Cerebellum (tissue), 4 donors: ENCODE measurements at places on chromosomes 5 and 9.

DNA sequence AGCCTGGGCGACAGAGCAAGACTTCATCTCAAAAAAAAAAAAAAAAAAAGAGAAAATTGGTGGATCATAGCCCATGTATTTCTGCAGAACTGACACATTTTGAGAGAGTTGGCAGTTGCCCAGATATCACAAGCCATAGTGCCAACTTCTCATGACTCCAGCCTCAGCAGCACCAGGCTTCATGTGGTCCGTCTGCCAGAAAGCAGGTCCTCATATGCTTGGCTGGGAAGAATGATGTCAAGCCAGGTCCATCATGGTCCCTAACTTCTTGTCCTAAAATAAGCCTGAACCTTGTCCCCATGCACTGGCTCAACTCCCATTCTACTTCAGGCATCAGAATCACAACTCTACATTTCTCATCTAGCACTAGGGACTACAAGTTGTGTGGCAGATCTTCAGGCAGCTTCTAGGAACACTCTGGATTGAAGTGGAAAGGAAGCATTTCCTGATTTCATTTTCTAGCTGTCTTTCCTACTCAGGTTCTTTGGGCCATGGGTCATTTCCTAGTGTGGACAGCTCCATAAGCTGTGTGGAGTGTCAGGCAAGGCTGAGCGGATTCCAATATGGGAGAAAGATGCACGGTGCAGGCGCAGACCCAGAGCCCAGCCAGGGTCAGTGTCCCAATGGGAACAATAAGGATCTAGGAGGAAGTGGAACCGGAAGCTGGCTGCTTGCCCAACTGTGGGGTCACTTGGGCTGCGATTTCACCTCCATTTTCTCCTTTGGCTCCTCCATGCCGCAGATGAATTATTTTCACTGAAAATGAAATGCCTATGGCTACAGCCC is 90.1 kb downstream of the LMNB1 start:
- peak; percentile 84 for DNase-seq

GRCh38 chr9:99497641-99498040 is 275.6 kb downstream of the SEC61B start:
- DNase-seq: no peak

- DNase-seq: no peak
Measured at GRCh38 chr5:106637275-106637674, 1033.5 kb downstream of the EFNA5 start.

DNA sequence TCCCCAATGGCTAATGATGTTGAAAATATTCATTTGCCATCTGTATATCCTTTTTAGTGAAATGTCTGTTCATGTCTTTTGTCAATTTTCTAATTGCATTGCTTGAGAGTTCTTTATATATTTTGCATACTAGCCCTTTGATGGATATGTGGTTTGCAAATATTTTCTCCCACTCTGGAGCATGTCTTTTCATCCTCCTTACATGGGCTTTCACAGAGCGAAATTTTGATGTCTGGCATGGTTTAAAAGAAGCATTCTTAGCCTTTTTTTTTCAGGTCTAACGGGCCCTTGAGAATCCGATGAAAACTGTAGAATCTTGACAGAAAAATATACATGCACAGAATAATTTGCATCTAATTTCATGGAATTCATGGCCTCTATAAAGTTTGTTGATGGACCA is 44.7 kb downstream of the ARHGEF28 start:
- DNase-seq: no peak

GRCh38 chr5:71907001-71907588 is 188.0 kb downstream of the CARTPT start:
- no peak for DNase-seq

DNA sequence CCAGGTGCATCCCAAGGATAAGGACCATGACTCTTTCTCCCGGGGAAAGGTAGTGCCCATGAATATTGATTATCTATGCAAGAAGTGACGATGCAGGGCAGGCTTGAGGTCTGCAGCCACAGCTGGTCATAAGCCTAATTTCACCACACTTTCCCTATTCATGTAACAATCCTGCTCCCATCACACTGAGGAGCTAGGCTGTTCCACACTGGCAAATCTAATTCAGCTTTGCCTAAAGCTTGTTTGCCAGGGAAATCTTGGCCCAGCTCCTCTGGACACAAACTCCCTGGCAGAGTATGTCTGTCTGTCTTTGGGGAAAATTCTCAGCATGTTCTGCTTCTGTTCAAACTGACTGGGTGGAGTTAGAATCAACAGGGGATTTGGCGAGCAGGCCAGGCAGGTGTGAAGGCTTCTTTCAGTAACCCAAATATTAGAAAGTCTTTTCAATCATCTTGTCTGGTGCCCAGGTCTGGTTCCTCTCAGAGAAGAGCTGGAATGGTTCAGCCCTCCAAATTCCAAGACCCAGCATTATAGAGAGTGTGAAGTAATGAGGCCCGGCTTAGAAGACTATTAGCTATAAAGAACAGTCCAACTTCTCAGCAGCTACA is 88.5 kb upstream of the SPDL1 start:
- DNase-seq: no peak

- DNase-seq: no peak
Measured at GRCh38 chr9:72743836-72744235, 209.0 kb downstream of the ALDH1A1 start.

DNA sequence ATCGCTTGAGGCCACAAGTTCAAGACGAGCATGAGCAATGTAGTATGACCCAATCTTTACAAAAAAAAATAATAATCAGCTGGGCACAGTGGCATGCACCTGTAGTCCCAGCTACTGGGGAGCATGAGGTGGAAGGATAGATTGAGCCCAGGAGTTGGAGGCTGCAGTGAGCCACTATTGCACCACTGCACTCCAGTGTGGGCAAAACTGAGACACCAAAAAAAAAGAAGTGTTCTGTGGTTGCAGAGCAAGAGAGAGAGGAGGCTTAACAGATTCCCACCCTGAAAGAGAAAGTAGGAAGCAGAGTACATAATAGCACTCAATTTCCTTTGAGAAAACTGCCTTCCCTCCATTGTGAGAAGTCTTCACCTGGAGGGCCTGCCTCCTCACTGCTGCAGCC is 52.6 kb downstream of the ALDH7A1 start:
- no peak for DNase-seq

- no peak for DNase-seq
Measured at GRCh38 chr9:100729336-100729895, 151.5 kb downstream of the CAVIN4 start.

DNA sequence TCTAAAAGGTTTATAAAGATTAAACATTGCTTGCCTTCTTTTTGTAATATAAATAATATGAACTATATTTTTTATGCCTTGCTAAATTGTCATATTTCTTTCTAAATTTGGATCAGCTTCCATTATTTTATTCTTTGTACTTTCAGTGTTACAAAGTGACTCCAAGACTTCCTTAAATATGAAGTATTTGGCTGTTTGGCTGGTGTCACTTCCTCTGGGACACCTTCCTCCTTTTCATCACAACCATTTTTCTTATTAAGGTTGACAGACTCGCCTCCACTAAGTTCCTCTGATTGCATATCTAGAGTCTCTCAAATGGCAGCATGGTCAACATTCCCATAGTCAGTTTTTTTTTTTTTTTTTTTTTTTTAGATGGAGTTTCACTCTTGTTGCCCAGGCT is 73.8 kb upstream of the SLC1A1 start:
- DNase-seq: no peak

DNA sequence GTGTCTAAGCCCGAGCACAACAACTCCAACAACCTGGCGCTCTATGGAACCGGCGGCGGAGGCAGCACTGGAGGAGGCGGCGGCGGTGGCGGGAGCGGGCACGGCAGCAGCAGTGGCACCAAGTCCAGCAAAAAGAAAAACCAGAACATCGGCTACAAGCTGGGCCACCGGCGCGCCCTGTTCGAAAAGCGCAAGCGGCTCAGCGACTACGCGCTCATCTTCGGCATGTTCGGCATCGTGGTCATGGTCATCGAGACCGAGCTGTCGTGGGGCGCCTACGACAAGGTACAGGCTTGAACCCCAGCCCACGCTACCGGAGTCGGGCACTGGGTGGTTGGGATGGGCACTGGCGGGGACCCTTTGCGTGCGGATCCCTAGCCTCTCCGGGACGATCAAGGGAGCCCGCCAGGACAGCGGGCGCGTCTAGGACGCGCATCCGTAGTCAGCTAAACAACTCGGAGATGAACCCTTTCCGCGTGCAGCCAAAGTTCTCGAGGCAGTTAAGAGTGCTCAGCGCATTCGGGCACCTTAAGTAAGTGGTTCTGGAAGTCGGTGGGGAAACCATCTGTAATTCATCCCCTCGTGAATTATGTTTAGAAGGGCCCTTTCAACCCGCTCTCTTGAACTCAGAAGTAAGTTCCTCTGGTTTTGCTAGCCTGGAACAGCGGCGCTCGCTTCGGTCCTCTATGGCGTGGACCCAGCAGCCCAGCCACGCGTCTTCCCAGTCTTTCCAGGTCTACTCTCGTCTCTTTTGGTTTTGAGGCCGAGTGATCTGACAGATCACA is 1.3 kb downstream of the KCNN2 start:
- peak; percentile 18 for DNase-seq

GRCh38 chr5:73564675-73565074 is 764 bp downstream of the ANKRA2 start:
- DNase-seq: peak; percentile 2

- no peak for DNase-seq
Measured at GRCh38 chr9:36337865-36338264, 62.2 kb downstream of the RNF38 start.

DNA sequence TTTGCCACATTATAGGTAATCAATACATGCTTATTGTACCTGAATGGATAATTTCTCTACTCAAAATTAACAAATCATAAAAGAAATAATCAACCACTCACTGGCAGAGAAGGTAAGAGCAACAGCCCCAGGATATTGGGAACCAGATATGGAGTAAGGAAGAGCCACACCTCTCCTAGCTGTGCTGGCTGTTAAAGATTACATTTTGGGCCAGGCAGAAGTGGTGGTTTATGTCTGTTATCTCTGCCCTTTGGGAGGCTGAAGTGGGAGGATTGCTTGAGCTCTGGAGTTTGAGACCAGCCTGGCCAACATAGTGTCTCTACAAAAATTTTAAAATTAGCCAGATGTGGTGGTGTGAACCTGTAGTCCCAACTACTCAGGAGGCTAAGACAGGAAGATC is 56.4 kb downstream of the BHMT start:
- no peak for DNase-seq

GRCh38 chr5:76249621-76250020 is 153.5 kb upstream of the IQGAP2 start:
- DNase-seq: no peak

GRCh38 chr5:77259476-77259875 is 49.0 kb downstream of the PDE8B start:
- no peak for DNase-seq

GRCh38 chr9:25703701-25704357 is 25.6 kb upstream of the TUSC1 start:
- no peak for DNase-seq

DNA sequence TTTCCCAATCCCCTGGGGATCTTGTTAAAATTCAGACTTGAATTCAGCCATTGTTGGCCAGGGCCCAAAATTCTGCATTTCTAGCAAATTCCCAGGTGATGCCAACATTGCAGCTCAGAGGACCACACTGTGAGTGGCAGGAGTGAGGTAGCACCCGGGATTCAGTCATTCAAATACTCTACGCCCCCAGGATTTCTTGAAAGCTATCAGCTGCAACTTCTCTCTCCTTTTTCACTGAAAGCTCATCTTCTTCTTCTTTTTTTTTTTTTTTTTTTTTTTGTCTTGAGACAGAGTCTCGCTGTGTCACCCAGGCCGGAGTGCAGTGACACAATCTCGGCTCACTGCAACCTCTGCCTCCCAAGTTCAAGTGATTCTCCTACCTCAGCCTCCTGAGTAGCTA is 19.3 kb upstream of the ANKH start:
- DNase-seq: no peak

DNA sequence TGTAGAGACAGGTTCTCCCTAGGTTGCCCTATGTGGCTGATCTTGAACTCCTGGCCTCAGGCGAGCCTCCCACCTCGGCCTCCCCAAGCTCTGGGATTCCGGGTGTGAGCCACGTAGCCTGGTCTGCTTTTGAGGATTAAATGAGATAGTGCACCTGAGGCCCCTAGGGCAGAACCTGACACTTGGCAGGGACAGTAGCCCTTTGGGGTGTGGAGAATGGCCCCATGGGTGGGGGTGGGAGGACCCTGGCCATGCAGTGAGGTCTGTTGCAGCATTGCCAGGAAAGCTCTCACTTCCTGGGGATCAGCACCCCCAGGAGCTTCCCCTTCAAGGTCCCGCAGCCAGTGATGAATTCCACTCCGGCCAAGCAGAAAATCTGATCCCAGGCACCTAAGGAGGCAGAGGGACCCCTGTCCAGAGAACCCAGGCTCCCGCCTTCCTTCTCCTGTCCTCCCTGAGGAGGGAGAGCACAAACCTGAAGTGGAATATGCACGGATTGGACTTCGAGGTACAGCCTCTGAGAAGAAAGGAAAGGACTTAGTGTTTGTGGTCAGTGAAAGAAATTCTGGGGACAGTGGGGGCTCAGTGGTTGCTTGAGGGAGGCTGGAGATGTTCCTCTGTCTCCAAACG is 73.9 kb upstream of the UNC5A start:
- peak; percentile 53 for DNase-seq

- DNase-seq: no peak
Measured at GRCh38 chr5:169296419-169297143, 4.4 kb downstream of the SLIT3 start.

GRCh38 chr5:33316773-33317172 is 124.0 kb upstream of the TARS1 start:
- no peak for DNase-seq

DNA sequence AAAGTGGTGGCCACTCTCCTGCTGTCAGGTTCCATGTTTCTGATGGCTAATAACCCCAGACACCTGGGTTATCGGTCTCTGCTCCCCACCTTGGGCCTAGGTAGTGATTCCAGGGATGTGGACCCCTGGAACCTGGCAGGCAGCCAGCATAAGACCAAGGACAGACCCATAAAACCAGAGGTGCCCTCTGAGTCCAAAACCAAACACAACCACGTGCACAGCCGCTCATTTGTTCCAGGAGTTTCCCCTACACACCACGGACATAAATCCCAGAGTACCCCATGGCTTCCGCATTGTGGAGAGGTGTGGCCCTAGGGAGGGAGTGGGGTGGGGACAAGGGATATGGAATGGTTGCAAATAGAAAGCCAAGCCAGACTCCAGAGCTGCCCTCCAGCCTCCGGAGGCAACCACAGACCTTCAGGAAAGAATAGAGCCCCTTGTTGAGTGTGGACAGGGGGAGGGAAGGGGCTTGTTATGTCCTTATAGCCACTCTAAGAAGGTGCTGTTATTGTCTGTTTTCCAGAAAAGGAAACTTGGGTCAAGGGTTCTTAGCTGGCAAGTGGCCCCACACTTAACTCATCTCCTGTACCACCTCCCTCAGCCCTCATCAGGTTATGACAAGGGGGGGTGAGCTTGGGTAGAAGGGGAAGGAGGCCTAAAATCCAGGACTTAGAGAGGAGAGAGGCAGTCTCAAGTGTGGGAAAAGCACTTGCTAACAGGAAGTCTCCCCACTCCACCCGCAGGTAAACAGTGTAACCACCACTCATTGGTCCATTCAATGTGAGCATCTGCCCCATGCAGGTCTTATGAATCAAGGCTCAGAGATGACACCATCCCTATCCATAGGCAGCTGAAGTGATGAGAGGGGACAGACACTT is 23.6 kb upstream of the CYSTM1 start:
- no peak for DNase-seq

DNA sequence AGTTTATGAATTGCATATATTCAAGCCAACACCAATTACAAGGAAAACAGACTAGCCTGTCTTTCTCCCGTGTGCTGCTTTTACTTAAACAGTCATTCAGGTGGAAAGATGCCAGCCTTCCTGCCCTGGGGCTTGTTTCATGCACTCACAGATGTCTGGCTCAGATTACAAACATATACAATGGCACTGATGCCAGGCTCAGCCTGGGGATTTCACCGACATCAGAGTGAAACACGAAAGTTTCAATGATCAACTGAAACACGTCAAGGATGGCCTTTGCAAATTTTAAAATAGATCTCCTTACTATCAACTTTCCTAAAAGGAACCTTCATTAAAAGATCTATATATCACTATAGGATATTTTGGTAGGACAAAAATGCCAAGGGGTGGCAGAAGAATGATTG is 1576.5 kb downstream of the EFNA5 start:
- DNase-seq: no peak
